Karpas-422 (cell line): ENCODE measurements at places on chromosomes 4 and X.

DNA sequence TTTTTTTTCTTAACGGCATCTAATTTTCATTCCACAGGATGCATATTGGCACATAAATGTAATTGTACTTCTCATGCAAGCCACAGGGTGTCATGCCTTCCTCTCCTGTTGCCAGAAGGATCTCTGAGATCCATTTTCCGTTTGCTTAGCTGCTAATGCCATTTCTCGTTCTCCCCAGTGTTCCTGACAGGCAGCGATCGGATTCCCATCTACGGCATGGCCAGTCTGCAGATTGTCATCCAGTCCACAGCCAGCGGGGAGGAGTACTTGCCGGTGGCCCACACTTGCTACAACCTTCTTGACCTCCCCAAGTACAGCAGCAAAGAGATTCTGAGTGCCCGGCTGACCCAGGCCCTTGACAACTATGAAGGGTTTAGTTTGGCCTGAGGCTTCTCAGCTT lies 8.9 kb upstream of the NAP1L5 start:
- peak; percentile 46 for DNase-seq

GRCh38 chr4:17812125-17812524 lies 1.3 kb downstream of the NCAPG start:
- peak; percentile 62 for DNase-seq

DNA sequence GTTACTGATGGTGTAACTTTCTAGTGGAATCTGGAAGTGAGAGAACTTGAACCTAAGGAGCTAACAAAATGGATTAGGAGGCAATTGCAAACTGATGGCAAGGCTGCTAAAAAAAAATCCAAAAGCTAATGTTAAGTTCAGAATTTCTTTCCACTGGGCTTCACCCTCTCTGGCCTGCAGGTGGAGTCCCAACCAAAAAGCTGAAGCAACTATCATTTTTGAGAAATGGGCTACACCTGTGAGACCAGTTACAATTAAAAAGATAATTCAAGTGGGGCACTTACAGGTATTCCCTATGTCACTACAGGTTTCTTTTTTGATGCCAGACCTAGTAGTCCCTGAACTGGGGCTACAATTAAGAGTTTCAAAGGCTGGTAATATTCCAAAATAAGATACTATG lies 142.1 kb upstream of the FTHL17 start:
- peak; percentile 62 for DNase-seq

GRCh38 chr4:119189638-119190037 lies 22.9 kb upstream of the USP53 start:
- no peak for DNase-seq

DNA sequence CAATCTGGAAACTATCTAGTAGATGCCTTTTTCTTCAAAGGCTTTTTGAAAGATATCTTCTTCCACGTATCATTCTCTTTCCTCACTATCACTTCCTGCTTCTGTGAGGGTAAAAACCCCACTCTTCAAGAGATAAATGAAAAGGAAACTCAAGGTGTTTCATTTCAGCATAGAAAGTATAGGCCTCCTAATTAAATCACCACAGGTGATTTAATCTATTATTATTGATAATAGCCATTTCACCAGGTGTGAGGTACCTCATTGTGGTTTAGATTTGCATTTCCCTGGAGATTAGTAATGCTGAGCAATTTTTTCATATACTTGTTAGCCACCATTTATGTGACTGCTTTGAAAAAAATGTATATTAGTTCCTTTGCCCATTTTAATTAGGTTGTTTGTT lies 92.0 kb upstream of the EMCN start:
- DNase-seq: no peak
